ENCODE measurements at places on chromosomes 5 and 9.

DNA sequence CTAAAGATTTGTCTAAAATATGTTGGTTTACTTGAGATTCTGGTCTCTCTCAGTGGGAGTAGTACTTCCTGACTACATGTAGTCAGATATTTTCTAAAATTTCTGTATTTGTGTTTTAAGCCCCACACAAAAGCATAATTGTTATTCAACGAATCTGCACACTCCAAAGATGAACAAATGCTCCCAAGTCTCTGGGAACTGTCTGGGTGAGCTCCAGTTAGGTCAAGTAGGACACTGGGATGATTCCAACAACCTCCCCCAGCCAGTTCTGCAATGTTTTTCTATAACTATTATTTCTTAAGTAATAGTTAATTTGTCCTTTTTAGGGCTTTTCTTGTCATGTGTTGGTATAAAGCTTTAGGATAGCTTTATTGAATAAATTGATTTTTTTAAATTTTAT lies 174.6 kb downstream of the FAM174A start:
- DNase-seq, result no peak

- no peak for DNase-seq
These were observed 312.8 kb upstream of the CTNND2 start for GRCh38 chr5:12217039-12217438.

GRCh38 chr5:10607023-10607665 lies 43.3 kb downstream of the ANKRD33B start:
- DNase-seq, result no peak

DNA sequence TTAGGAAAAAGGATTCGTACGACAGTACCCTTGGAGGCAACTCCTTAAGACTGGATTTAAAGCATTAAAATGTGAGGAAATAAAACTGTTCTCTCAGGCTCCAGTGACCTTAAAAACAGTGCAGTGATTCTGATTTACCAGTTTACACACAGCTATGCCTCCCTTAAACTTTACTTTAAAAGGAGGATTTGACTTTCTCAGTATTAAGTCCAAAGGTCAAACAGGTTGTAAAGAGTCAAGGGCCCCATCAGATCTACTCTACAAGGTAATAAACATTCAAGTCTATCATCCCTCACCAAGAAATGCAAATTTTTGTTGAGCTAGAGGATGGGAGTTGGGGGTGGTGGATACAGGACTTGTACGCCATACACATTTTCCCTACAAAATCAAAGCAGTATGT lies 75.2 kb downstream of the ELAVL2 start:
- no peak for DNase-seq

GRCh38 chr5:127666043-127666716 lies 17.3 kb downstream of the CTXN3 start:
- DNase-seq, result no peak
